ENCODE measurements at places on chromosomes 4 and X. TPM values are rescaled to one million over a fixed set of nuclear protein-coding genes. Genes with fewer than 3 reads are reported as not detected.

Gene NPY5R
- not detected for total RNA-seq

Gene XAGE1B
- total RNA-seq, result not detected

- no peak for DNase-seq
Measured at GRCh38 chr4:184234155-184234554, 16.5 kb upstream of the ENPP6 start.

DNA sequence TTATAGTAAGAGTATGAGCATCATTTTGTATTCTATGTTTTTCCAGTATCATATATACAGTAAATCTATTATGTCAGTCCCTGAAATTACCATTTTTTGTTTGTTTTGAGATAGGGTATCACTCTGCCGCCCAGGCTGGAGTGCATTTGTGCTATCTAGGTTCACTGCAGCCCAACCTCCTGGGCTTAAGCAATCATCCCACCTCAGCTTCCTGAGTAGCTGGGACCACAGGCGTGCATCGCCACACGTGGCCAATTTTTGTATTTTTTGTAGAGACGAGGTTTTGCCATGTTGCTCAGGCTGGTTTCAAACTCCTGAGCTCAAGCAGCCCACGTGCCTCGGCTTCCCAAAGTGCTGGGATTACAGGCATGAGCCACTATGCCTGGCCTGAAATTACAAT lies 85.6 kb downstream of the ZNF330 start:
- no peak for DNase-seq

DNA sequence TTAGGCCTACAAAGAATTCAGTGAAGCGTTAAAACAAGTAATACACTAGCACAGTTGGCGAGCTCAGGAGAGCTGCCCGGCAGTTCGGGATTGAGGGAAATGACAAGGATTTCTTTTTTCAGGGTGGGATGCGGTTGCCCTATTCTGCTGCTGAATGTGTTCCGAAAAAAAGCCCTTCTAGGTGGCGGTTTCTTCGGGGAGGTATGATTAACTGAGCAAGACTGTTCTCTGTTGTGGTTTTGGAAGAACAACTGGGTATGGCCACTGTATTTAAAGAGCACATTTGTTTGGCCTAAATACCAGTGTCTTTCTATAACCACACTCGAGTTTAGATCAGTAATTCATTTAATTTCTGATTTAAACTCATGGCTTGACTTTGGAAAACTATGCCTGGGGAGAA lies 459.7 kb upstream of the FAT1 start:
- DNase-seq, result no peak

DNA sequence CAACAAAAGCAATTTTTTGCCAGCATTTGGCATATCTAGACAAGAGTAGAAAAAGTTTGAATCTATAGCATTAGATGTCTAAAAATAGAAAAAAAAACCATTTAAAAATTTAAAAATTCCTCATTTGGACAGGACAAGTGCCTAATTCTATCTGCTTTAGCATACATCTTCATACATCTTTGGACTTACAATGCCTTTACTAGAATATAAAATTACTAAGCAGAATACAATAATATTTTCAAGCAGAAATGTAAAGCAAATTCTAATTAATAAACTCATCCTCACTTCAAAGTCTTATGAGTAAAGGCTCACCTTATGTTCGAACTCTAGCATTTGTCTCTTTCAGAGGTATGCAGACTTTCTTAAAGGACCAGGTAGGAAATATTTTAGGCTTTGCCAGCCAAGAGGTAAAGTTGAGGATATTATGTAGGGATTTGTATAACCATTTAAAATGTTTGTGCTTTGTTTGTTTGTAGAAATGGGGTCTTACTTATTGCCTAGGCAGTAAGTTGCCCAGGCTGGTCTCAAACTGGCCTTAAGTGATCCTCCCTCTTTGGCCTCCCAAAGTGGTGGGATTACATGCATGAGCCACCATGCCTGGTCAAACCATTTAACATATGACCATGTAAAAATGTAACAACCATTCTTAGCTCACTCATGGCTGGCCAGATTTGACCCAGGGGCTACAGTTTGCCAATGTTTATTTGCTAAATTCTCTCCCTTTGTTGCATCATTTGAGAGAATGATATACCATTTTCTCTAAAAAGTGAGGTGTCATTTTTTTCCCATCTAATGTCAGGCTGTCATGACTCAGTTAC lies 29.1 kb downstream of the UGDH start:
- no peak for DNase-seq

- no peak for DNase-seq
Measured at GRCh38 chr4:183789657-183790056, 115.5 kb upstream of the STOX2 start.

DNA sequence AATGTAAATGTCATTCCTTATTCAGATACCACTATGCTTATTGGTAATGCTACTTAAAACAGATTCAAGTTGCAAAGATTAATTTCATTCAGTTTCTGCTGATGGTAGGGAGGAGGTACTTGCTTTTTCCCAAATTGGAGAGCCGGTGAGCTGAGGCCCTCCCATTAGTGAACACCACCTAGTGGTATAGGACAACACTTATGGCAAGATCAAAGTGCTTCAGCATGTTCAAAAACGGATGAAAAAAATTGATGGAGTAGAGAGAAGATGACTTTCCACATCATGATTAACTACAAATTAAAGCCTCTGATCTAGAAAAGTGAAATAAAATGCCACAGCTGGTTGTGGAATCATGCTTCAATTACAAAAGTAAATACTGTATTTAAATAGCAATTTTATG lies 112.9 kb downstream of the MBNL3 start:
- DNase-seq, result no peak

- DNase-seq, result no peak
Measured at GRCh38 chr4:157185363-157185762, 35.2 kb upstream of the GRIA2 start.

GRCh38 chr4:15805583-15806517 lies 27.7 kb downstream of the CD38 start:
- DNase-seq, result no peak

DNA sequence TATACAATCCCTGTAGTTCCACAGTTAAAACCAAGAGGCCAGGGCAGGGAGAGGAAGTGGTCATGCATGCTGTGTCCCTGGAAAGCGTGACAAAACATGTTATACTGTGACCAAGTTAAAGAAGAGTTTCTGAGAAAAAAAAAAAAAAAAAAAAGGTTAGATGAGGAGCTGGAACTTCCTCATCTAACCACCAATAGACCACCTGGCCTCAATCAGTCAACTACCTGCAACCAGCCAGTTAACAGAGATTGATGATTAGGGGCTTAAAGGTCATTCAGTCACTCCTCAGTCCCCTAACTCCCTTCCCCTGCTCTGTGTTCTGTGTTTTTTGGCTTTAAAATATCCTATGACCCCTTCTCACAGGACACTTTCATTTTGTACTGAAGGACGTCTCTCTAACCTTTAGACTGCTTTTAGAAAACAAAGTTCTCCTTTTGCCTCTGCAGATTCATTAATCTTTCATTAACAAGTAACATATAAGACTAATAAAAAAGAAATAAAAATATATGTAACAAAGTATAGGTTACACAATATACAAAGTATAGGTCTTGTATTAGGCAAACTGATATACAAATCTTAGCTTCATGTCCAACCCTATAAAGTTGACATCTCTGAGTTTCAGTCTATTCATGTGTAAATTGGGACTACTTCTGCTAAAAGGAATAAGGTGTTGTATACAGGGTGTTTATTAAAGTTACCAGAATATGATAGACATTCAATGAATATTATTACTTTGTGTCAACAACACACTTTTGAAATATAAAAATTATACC lies 179.1 kb upstream of the NDST4 start:
- DNase-seq, result no peak

DNA sequence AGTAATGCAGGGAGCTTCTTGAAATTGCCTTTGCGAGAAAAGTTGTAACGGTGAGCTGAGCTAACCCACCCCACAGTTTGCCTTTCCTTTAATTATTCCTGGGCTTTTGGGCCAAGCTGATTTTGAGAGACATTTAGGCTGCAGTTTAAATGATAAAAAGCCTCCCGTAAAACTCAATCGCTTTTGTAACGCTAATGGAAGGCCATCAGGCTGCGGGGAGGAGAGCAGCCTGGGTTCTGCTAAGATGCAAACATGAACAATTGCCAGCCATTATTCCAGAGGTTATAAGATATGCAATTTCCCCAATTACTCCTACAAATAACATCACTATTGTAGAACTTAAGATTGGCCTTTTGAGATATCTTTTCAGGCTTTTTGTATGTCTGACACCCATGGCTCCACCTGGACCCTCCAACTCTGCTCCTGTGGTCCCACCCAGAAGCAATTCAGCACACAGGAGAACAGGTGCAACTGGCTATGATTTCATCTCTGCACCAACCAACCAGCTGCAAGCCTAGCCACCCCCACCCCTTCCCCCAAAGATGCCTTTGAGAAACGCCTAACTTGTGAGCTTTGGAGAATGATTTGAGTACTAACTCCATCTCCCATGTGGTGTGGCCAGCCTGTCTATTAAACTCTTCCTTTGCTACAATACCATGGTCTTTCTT lies 108.2 kb upstream of the FAM9C start:
- no peak for DNase-seq

DNA sequence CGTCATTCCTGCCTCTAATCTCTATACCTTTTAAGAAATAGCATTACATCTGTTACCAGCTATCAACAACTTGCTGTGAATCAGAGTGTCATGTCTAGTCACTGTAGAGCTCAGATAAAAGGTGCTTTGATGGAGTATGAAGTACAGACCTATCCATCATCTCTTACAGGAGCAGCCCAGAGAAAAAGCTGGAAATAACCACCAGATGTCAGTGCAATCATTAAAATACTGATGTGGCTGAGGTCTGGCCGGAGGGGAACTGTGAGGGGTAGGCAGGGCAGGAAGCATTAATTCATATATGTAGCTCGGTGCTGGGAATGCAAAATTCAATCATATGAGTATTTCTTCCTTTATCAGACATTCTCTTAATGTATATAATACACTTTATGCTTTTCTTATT lies 100.6 kb downstream of the AKAP4 start:
- no peak for DNase-seq

DNA sequence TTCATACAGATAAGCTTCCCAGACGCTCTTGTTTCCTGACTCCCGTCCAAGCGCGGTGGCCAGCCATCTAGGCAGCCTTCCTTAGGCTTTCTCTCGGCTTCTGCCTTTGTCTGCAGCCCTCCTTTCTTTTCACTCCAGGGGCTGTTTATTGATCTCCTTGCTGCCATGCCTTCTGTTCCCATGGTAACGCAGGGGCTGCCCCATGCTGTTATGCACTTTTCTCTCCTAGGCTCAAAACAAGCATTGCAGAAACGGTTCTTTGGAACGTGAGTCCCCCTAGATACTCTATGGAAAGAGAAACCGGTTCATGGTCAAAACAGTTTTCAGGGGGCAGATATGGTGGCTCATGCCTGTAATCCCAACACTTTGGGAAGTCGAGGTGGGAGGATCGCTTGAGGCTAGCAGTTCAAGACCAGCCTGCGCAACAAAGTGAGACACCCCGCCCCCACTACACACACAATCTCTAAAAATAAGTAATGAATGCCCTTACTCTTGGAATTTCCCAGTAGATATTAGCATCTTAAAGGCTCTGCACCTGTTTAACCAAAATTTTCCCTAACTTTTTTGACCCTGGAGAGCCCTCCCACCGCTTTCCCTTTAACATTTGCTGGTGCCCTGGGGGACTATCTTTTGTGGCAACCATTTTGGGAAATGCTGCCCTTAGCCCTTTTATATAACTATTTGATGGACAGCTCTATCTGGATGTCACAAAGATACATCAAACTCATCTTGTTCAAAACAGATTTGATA lies 53.9 kb upstream of the ZNF157 start:
- DNase-seq, result no peak

DNA sequence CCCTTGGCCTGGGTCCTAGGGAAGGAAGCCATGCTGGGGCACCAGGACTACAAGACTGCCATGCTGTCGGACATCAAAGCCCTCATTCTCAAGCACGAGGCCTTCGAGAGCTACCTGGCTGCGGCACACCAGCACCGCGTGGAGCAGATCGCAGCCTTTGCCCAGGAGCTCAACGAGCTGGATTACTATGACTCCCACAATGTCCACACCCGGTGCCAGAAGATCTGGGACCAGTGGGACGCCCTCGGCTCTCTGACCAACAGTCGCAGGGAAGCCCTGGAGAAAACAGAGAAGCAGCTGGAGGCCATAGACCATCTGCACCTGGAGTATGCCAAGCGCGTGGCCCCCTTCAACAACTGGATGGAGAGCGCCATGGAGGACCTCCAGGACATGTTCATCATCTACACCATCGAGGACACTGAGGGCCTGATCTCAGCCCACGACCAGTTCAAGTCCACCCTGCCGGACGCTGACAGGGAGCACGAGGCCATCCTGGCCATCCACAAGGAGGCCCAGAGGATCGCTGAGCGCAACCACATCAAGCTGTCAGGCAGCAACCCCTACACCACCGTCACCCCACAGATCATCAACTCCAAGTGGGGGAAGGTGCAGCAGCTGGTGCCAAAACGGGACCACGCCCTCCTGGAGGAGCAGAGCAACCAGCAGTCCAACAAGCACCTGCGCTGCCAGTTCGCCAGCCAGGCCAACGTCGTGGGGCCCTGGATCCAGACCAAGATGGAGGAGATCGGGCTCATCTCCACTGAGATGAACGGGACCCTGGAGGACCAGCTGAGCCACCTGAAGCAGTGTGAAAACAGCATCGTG lies 487.0 kb downstream of the TRAM1L1 start:
- no peak for DNase-seq

GRCh38 chr4:11597506-11597905 lies 168.8 kb upstream of the HS3ST1 start:
- DNase-seq, result no peak

DNA sequence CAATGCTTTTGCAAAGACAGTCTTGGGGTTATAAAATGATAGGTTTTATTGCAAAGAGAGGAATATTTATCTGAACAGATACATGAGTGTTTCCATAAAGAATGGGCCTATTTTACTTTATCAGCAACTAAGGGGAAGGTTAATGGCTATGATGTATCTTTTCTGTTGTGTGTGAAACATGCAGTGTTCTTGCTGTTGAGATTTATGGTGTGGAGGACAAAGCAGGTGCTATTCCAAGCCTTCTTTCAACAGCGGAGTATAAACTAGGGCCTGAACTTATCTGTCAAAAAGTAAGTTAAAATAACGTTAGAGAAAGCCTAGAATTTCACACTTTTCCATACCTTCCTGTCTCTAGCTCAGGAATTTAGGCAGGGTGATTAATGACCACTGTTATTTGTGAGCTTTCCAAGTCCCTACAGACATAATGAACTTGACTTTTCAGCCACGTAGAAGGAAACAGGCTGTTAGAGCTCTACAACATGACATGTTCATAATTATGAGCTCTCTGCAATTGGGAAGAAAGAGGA lies 411.4 kb downstream of the IL1RAPL1 start:
- DNase-seq, result no peak

DNA sequence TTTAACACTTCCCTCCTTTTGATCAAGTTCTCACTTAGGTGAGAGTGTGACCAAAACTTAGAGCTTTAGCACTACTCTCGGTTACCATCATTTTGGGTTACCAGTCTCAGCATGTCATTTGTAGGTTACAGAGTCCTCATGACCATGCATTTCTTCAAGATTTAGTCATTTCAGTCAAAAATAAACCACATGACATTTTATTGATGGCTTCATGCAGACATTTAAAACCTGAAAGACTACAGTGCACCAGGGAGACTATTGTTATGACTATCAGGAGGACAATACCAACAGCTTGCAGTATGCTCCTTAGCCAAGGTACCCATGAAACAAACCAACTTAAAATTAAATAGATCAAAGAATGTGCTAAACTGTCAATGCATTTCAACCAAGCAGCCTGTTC lies 498.1 kb upstream of the FSTL5 start:
- DNase-seq, result no peak
